ENCODE measurements at places on chromosomes 13 and 19.

DNA sequence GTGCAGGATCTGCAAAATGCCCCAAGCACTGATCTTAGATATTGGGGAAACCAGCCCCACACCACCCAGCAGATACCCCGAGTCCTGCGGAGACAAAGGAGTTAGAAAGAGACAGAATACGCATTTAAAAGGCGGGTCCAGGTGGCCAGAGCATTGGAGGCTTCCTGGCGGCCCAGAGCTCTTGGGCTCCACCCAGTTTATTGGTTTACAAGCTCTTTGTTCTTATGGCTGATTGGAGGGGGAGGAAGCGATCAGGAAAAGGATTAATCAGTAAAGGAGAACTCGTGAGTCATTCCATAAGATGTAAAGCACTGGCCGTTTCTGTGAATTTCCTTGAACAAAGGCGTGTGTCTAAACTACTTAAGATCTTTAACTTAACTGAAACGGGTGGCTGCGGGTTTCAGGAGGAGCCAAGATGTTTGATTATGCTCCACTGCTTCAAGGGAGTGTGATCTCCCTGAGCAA lies 926 bp downstream of the ZNF587 start:
- peak; percentile 78 for DNase-seq

DNA sequence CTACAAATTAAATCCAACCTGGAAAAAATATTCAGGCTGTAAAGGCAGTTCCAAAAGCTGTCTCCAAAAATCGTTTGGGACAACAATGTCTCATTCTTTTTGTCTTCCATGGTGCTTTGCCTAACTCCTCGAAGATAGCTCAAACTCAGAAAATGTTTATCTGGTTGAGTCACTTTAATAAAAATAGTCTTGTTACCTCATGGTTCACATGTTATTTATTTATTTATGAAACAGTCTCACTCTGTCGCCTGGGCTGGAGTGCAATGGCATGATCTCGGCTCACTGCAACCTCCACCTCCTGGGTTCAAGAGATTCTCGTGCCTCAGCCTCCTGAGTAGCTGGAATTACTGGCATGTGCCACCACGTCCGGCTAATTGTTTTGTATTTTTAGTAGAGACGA lies 4.9 kb upstream of the BRD4 start:
- DNase-seq = no peak

- DNase-seq = no peak
Observed at GRCh38 chr19:46962030-46962570, 57.5 kb upstream of the NPAS1 start.

DNA sequence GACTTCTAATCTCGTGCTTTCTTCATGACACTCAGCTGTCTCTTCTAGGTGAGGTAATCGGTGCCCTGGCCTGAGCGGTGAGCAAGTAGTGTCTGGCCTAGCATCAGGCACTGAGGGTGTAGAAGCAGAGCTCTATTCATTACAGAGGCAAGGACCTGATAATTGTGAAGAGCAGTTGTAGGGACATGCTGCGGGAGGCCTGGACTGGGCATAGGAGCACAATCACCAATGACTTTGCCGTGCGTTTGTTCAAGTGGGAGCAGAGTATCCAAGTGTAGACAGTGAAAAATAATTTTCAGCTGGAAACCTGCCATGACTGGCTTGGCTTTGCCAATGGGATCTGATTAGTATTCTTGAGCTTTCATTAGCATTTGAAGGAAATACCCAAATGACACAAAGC lies 32.1 kb upstream of the DCLK1 start:
- DNase-seq = no peak

DNA sequence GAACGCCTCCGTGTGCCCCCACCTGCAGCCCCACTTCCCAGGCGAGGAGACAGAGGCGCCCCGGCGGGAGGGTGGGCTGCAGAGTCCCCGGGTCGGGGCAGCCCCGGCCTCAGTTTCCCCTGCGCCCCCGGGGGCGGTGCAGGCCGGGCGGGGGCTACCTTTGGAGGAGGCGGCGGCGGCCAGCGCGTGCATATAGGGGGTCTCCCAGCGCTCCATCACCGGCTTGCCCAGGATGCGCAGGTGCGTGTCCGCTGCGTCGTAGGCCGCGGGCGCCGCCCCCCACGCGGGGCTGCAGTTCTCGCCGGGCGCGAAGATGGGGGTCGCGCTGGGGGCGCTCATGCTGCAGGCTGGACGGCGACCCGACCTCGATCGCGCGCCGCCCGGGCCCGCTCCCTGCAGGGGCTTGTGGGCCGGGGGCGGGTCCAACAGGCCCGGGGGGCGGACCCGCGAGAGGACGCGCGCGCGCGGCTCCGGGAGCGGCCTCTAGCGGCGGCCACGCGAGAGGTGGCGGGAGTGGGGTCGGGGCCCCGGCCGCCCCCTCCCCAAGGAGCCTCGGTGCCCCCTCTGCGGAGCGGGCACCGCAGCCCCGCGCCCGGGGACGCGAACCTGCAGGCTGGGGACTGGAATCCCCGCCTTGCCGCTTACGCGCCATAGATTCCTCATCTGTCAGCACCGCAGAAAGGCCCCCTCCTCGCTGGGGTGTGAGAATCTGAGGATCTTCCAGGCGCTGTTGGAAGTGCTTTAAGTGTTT lies at the start of gene GAMT:
TSS of gene GAMT (minus strand) at position 405 of the 751 bp plus-strand sequence. CDS start at position 339, 66 bp downstream.
- no peak for DNase-seq

GRCh38 chr19:49580264-49581006 lies at the start of gene NOSIP:
Gene NOSIP, minus strand, starts transcription at chr19:49580556. Its CDS starts 19,865 bp downstream, at chr19:49560691.
- peak; percentile 97 for DNase-seq

DNA sequence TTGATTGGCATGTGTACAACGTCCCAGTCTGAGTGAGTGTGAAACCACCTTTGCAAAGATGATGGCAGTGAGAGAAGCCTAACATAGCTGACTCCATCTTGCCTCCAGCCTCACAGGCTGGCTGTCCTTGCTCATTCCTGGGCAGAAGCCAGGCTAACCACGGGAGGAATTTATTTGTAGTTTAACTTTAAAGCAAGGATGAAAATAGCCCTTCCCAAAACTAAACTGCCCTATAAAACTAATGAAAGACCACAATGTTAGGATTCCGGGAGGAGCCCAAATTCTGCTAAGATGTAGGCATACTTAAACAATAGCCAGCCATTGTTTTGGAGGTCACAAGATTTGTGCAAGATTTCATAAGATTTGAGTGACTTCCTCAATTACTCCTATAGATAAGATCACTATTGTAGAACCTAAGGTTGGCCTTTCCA lies 96.6 kb upstream of the LSM14A start:
- DNase-seq = peak; percentile 4

DNA sequence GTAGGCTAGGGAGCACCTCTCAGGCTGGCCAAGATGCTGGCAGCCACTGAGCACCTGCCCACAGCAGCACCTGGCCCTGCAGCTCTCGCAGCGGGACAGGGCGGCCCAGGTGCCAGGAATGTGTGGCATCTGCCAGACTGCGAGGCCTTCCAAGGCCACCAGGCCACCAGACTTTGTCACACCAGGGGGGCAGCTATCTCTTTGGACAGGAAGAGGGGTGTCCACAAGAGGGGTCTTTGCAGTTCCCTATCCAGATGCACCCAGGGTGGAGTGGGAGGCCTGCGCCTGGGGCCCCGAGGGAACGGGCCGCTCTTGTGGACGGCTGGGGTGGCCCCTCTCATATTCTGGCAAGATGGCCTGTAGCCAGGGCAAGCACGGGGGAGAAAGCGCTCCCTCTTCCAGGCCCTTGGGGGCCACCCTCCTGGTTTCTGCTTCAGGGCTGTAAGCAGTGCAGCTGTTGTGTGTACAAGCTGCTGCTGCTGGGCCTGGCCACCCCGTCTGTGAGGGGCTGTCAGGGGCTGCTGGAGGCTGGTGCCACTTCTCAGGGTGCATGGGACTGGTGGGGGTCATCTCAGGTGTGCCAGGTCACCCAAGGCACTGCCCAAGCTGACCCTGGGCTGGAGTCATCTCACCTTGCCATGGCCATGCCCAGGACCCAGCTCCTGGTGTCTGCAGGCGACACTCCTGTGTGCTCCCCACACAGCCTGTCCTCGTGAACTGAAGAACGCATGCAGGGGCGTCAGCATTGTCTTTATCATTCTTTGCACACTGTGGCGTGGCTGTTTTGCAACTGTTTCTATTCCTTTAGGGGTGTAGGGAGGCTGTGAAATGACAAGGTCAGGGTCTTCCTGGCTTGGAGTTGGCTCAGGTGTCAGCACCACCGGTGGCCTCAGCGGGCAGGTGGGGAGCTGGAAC lies 1.8 kb downstream of the TEX29 start:
- DNase-seq = no peak

DNA sequence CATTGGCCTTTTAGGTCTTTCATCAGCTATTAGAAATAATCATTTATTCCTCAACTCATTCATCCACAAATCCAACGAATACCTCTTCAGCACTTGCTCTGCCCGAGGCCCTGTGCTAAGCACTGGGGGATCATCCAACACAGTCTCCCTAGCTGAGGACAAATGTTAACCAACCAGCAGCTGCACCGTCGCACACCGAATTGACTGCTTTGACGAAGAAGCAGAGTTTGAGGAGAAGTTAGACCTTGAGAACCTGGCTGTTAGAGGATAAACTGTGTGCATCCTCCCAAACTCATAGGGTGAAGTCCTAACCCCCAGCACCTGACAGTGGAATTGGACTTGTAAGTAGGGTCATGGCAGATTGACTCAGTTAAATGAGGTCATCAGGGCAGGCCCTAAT lies 170.9 kb downstream of the USP12 start:
- no peak for DNase-seq

GRCh38 chr19:5394551-5395505 lies 54.2 kb upstream of the PTPRS start:
- DNase-seq = no peak

DNA sequence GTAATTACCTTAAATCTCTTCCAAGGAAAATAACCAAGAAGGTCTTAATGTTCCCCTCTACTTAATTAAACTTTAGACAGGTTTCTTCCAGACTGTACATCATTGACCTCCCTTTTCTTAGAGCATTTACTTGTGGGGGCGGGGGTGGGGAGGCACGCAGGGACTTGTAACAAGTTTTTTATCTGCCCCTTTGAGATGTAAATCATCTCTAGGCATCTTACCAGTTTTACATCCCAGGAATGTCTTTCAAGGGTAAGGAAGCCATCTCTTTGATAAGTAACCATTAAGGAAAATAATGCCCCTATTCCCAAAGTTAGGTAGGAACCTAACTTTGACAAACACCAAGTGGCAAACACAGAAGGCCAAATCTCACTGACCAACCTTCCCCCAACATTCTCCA lies 528.6 kb downstream of the SUCLA2 start:
- no peak for DNase-seq

DNA sequence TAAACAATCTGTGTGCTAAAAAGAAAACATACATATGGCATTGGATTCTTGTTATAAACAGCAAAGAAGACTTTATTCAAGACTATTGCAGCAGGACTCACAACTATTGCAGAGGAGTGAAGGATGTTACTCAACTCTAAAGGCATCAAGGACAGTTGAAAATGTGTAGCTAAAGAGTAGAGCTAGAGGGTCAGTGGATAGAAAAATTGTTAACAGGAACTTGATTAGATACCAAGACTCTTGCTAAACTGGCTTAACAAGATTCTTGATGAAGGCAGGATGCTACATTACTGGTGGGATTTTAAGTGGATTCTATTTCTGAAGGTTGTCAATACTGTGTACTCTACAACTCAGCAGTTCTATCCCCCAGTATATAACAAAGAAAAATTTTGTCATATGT lies 1183.3 kb downstream of the SLITRK1 start:
- DNase-seq = no peak

DNA sequence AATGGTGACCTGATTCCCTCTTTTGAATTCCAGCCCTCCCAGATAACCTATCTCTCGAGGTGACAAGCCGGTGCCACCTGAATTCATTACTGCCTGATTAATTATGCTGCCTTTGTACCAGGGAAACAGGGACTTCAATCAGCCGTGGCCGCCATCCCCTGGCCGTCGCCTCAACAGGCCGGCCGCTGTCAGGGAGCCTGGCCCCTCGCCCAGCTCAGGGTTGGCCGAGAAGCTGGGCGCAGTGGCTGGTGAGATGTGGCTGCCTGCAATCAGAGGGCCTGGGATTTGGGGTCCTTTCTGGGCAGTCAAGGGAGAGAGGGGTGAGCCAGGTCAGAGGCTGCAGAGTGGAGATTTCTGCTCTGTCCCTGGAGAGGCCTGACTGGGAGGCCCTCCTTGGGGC lies 91.2 kb downstream of the KCTD15 start:
- DNase-seq = no peak

DNA sequence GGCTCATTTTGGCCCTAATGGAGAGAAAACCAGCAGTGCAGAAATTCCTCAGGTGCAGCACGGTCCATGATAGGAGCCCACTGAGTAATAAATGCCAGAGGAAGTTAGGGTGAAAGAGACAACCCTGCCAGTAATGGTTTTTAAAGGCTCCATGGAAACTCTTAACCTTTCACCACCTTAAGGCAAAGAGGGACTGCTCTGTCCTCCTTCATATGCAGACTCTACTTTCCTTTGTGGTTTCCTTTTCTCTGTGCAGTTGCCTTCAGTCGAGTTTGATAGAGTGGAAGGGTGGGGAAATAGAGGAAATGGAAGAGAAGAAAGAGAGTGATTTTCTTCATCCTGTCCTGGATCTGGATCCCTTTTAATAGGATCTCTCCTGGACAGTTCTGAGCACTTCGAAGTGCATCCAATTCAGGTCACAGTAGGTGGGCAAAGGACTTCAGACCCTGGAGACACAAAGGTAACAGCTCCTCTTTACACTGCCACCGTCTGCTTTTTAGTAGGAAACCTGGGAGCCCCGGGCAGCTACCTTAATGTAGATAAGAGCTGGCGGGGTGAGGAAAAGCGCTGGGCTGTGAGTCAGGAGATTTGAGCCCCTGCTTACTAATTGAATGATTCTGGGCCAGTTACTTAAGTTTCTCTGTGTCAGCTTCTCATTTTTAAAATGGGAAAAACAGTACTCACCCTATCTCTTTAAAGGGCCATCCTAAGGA lies 294.8 kb downstream of the KCNRG start:
- no peak for DNase-seq

DNA sequence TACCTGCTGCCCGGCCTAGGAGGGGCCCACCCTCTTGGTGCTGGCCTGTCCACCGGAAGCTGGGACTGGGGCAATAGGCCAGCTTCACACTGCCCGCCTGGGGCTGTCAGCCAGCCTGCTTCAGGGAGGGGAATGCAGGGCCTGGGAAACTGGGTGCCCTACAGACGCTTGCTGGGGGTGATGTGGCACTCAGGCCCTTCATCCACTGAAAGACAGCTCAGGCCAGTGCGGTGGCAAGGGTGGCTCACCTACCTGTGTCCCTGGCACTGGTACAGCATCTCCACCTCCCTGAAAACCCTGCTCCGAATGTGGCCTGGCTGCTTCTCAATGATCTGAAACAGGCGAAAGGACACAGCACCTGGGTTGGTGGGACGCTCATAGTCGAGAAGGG lies 7.8 kb downstream of the MKNK2 start:
- DNase-seq = no peak

GRCh38 chr19:50514346-50515167 lies 844 bp upstream of the ASPDH start:
- no peak for DNase-seq

DNA sequence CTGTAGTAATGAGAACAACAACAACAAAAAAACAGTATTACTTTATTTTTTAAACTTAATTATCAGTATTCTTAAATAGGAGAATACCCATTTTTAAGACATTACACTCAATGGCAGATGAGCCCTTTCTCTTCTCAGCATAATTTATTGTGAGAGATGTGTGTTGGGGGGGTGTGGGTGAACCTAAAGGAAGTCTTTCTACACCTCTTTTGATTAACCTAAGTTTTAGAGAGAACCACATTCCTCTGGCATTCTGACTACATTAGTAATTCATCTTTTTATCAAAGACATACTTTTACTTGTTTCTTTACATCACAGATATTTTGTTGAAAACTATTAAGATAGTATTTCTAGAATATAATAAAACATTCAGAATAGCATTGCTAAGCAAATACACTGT lies 890.9 kb downstream of the PCDH9 start:
- DNase-seq = no peak

Data from LoVo (cell line).